ENCODE measurements at places on chromosomes 5 and 9.

DNA sequence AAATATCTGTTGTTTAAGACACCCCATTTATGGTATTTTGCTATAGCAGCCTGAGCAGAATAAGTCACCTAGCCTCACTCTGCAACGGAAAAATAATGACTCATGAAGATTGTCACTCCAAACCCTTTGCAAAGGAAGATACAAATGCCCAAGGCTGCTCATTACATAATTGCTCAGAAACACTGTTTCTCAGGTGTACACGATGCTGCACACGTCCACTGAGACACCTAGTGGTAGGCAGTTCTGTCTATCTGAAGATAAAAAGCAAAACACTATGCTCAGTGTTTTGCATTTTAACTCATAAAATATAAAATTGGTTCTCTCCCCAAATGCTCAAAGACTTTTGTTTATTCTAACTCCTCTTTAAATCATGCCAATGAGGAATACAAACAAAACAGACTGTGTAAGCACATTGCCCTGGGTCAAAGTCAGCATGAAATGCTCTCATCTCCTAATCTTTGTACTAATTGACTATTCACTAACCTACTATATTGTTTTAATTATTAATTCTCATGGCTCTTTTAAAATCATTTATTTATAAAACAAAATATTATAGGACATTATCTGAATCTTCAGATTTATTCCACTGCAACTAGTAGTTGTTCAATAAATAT is 7.7 kb upstream of the TSLP start:
- no peak for DNase-seq

GRCh38 chr9:18783909-18784308 is 249.1 kb downstream of the SAXO1 start:
- DNase-seq, result no peak

GRCh38 chr5:160303690-160304089 is 8.7 kb downstream of the CCNJL start:
- no peak for DNase-seq

DNA sequence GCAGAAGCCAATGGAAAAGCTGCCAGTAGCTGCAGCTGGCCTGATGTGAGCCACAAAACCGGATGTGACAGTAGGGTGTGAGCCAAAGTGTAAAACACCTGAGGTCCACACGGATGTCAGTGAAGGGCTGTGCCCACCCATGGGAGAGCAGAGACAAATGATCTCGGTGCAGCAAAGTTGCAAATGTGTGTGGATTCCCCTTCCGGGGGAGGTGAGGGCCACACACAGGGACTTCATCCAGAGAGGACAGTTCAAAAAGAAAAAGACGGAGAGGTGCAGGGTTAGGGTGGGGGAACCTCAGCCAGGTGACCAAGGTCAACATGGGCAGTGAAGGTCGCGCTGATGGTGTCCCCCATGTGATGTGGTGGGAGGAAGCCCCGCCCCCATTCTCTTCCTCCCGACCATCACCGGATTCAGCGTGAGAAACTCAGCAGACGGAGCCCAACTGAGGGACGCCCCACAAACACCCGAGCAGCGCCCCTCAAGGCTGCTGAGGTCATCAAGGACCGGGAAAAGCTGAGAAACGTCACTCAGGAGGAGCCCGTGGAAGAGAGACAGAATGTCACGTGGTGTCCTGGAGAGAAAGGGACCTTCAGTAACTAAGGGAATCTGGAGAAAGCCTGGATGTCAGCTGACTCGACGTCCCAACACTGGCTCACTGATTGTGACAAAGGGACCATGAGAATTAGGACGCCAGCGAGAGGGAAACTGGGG is 11.4 kb upstream of the PTGDS start:
- DNase-seq, result peak; percentile 86

DNA sequence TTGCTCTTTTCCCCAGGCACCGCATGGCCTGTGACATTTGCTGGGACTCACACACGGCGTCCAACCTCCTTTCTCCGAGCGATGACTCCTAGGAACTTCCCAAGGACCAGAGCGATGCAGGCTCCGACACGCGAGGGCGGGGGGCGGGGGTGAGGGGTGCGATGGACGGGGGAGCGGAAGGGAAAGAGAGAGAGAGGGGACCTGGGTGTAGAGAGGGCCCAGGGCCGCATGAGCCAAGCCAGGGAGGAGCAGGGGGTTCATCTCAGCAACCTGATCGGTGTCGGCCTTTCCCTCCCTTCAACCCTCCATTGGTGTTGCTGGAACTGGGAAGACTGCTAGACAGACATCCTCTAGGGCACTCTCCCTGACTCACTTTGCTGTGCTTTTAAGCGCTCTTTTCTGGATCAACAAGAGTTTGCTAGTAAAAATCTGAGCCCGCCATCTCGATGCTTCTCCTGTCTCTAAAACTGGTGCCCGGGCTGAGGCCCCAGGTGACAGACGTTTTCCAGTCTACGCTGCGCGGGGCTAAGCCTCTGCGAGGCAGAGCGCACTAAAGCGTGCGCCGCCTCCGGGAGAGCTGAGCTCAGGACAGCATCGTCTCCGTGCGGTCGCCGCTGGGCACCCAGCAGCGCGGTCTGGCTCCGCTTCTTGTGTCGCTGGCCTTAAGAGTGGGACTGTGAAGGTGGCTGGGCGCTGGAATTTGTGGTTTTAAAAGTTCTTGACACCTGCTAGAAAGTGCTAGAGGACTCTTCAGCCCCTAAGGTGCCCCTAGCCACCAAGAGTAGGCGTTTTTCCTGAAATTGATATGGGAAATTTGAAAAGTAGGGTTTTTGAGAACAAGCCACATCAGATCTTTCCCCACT is 1.0 kb upstream of the TSLP start:
- no peak for DNase-seq

DNA sequence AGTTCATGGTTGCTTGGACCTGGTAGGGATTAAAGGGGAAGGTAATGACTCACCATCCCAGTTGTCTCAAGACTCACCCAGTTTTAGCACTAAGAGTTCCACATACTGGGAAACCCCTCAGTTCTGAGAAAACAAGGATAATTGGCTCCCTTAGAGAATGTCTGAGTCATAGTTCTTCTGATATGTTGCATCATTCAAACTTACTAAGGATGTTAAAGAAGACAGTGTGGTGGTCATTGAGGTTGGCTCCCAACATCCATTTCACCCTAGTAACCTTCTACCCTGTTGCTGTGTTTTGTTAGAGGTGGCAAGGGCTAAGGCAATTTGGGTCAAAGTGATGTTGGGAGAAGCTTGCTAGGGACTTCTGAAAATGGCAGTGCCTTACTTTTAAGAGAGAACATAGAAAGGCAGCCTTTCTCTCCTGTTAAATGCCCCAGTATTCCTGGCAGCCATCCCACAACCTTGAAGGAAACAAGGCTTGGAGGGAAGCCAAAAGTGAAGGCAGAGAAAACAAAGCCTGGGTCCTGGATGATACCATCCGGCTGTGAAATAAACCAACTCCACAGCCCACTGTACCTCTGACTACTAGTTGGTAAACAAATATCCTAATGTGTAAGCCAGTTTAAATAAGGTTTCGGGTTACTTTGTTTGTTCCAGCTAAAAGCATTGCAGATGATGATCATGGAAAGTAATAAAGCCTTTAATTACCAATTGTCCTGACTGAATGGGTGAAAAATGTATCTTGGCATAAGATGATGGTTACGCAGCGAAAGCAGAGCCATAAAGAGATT is 80.4 kb upstream of the ADAMTSL1 start:
- DNase-seq, result peak; percentile 34

GRCh38 chr9:89185980-89186379 is 7.4 kb upstream of the SHC3 start:
- no peak for DNase-seq

DNA sequence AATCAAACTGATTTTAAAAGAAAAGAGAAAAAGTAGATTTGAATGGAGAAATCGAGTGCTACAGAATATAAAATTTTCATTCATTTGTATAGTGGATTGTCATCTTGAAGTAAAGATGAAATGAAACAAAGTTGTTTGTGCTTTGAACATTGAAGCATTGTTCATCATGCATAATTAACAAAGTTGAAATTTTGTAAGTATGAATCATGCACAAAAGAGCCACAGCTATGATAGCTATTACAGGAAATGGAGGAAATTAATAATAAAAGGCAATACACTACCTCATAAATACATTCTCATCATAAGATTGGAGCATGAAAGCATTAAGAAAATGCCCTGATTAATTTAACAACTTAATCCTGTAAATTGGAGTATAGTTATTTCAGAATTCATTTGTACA is 153.4 kb upstream of the TLX3 start:
- no peak for DNase-seq

GRCh38 chr5:137902408-137903133 is 13.3 kb downstream of the PKD2L2 start:
- DNase-seq, result no peak

DNA sequence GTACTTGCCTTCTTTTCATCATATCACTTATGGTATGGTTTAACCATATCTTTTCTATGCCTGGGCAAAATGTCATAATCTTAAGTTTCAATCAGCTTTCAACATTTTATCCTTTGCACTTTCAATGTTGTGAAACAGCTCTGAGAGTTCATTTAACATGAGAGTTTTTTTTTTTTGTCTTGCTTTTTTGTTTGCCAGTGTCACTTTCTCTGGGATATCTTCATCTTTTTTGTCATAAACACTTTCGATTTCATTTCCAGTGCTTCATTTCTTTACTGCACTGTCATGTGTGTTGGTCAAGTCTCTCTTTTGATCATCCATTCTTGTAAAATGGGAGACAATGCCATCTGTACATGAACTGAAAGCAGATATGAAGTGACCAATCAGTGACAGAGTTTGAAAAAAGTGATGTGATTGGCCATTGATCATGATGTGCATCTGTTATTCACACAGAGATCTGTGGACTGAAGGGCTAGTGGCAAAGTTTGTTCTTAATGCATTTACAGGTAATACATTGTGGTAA is 7.5 kb upstream of the POU5F2 start:
- DNase-seq, result no peak

DNA sequence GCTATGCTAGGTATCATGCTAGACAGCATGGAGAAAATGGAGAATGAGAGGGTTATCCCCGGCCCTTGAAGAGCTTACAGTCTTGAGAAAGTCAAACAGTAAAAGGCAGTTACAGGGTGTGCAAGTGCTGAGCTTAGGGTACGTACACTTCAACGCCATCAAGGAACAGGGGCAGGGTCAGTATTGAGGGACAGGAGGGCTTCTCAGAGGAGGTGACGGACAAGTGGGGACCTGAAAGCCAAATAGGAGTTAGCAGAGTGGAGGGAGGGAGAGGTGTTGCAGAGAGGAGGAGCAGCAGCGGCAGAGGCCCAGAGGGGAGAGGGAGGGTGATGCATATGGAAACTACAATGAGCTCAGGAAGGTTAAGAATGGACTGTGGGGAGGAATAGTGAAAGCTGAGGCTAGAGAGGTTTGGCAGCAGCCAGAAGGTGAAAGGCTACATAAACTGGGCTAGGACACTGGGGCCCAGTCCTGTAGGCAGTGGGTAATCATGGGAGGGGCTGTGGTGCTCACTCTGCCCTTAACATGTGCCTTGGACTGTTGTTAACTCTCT is 88.0 kb downstream of the NRG2 start:
- DNase-seq, result no peak

DNA sequence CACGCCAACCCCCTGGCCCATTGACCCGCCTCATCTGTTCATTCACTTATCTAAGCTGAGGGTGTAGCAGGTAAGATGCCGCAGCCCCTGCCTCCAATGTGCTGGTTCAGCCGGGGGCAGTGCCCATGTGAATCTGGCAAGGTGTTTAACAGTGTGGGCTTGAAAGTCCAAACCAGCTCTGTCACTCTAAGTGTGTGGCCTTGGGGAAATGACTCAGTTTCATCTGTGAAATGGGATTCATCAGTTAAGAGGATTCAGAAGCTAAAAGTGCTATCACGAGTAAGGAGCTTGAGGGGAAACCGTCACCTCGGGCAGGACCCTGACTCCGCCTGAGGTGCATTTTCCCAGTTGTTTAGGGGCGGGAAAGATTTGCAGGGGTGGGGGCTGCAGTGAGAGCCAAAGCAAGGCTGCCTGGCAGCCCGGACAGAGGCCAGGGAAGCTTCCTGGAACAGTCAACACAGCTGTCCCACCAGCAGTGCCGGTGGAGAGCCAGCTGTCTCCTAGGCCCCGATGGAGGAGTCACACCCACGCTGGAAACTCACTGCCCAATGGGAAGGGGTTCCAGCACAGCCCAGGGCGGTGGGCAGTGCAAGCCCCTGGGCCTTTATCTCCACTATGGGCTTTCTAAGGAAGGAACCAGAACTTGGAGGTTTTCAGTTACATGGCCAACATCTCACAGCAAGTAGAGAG is 9.7 kb upstream of the URM1 start:
- no peak for DNase-seq

DNA sequence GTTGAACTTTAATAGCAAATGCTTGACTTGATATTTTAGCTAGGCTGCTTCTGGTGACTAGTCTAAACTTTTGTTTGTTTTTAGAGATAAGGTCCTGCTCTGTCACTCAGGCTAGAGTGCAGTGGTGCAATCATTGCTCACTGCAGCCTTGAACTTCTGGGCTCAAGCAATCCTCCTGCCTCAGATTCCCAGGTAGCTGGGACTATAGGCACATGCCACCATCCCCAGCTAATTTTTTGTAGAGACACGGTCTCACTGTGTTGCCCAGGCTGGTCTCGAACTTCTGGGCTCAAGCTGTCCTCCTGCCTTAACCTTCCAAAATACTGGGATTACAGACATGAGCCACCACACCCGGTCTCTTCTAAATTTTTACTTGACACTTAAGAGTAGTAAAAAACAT is 20.7 kb downstream of the CDC37L1 start:
- no peak for DNase-seq

- DNase-seq, result no peak
Observed at GRCh38 chr5:160565376-160565775, 143.7 kb downstream of the PTTG1 start.

DNA sequence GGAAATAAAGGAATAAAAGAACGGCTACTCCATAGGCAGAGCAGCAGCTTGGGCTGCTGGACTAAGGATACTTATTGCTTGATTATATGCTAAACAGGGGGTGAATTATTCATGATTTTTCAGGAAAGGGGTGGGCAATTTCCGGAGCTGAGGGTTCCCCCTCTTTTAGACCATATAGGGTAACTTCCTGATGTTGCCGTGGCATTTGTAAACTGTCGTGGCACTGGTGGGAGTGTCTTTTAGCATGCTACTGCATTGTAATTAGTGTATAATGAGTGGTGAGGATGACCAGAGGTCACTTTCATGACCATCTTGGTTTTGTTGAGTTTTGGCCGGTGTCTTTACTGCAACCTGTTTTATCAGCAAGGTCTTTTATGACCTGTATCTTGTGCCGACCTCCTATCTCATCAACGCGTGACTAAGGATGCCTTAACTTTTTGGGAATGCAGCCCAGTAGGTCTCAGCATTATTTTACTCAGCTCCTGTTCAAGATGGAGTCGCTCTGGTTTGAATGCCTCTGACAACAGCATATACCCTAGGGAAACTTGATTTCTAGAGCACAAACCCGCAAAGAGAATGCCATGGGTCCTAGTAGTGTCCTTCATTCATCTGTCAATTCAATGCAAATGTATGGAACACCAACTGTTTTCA is 47.8 kb upstream of the PWWP2A start:
- no peak for DNase-seq

GRCh38 chr5:159206368-159206767 is 3.0 kb downstream of the RNF145 start:
- DNase-seq, result no peak
